ENCODE measurements at places on chromosomes 5 and 9.

GRCh38 chr5:108642170-108642906 lies 105.4 kb upstream of the FER start:
- peak; percentile 68 for DNase-seq

DNA sequence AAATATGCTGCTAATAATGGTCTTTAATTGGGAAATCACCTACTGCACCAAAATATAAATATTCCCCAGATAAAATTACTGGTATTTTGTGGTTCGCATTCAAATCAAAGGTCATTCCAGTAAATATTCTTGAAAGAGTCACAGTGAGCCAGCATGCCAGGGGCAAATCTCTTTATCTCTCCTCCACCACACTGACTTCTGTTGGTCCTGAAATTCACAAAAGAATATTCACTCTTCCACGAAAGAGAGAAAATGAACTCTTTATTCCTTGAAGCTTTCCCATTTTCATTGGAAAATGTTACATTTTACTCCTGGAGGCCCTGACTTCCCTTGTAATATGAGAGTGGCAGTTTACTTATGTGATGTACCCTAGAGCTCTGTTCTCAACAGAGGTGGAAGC lies 39.7 kb downstream of the ZNF366 start:
- no peak for DNase-seq

DNA sequence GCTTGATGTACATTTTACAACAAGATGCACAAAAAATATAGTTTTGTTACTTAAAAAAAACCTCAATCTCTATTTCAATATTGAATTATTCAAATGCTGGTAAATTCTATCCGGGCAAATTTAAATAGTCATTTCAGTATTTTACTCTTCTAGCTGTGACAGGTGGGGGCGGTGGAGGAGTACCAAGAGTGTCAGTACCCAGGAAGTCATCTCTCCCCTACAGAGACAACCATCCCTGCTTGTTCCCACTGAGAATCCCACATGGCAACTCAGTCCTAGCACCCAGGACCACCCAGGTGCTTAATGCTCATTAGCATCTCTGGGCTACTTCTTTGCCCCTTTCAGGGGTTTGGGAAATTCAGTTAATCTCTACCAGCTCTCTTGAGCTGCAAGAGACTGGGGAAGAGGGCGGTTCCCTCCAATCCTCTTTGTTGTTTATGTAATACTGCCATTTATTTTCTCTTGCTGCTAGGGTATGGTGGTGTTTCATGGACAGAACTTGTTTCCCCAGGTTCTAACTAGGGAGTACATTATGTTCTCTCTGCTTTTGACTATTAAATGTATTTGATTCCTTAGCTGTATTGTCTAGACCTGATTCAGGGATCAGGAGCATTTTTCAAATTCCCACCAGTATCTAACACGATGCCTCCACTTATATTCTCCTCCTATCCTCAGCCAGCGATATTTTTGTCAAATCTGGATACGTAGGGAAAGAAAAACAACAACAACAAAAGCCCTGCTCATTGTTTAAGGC lies 122.5 kb downstream of the CDH18 start:
- DNase-seq, result no peak

DNA sequence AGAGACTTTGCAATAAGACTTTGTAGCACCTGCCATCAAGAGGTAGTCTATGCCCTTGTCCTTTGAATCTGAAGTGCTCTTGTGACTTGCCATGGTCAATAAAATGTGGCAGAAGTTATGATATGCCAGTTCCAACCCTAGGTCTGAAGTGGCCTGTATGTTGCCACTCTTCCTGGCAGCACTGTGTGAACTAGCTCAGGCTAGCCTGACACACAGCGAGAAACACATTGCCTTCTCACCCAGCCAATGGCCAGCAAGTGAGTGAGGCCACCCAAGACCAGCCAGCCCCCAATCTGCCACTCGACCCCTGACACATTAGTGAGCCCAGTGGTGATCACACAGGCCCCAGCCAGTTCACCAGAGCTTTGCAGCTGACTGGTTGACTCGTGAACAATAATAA lies 52.7 kb upstream of the OSMR start:
- DNase-seq, result no peak

- DNase-seq, result no peak
Observed at GRCh38 chr5:151917904-151918303, 6.7 kb downstream of the GLRA1 start.

DNA sequence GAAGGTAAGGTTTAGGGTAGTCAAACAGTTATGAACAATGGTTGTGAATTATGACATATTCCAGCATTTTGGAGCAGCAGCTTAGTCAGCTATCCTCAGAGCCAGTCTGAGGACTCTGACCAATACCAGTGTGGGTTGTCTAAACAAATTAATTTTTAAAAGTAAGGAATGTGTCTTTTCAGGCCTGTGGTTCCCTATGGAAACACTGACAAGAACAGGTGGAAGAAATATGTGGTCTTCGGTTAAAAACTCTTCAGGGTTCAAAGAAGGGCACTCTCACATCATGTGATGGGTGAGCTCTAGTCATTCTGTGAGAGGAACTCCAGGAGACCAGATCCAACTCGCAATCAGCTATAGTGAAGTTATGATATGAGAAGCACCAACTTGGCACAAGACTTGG lies 33.5 kb upstream of the ALDOB start:
- no peak for DNase-seq

GRCh38 chr5:159704160-159704559 lies 212.1 kb upstream of the ADRA1B start:
- no peak for DNase-seq

DNA sequence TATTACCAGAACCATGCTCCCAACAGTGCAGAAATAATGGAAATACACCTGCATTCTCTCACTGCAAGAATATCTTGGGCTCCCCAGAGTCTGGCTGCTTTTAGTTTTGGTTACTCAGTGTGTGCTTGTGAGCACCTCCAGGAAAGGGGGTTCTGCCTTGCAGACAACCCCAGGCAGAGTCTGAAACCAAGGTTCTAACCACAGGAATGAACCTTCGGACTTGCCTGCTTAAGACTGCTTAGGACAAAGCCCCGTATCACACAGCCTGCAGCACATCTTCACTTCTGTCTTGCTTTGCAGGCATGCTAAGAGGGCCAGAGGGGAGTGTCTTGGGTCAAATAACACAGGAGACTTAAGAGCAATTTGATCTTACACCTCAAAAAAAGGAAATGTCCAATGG lies 94.8 kb upstream of the SPATA31C2 start:
- DNase-seq, result no peak

DNA sequence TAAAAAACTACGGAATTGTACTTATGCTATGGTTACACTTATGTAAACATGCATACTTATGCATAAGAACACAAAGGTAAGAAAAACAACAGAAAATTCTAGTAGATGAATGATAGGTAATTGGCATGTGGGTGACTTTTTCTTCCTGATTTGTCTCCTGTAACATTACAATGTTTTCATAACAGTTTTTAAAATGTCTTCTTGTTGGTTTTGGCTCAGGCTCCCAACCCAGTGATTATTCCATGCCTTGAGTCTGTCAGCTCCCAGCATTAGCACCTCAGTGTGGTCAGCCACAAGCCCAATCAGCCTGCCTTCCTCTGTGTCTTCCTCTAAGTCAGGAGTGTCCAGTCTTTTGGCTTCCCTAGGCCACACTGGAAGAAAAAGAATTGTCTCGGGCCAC lies 7.9 kb upstream of the FOXE1 start:
- no peak for DNase-seq

DNA sequence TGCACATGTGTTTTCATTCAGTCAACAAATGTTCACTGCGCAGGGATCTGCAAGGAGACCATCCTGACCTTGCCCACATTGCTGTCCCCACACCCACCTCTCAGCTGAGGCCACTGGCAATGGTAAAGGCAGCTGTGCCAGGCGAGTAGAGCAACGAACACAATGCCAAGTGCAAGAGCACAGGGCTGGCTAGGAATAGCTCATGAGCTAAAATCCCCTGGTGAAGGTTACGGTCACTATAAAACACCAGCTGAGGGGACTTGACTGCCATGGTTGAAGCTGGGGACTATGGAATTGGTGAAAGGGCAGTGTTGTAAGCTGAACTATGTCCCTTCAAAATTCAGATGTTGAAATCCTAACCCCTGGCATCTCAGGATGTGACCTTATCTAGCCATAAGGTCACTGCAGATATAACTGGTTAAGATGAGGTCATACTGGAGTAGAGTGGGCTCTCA lies 96.1 kb downstream of the OTULIN start:
- no peak for DNase-seq

DNA sequence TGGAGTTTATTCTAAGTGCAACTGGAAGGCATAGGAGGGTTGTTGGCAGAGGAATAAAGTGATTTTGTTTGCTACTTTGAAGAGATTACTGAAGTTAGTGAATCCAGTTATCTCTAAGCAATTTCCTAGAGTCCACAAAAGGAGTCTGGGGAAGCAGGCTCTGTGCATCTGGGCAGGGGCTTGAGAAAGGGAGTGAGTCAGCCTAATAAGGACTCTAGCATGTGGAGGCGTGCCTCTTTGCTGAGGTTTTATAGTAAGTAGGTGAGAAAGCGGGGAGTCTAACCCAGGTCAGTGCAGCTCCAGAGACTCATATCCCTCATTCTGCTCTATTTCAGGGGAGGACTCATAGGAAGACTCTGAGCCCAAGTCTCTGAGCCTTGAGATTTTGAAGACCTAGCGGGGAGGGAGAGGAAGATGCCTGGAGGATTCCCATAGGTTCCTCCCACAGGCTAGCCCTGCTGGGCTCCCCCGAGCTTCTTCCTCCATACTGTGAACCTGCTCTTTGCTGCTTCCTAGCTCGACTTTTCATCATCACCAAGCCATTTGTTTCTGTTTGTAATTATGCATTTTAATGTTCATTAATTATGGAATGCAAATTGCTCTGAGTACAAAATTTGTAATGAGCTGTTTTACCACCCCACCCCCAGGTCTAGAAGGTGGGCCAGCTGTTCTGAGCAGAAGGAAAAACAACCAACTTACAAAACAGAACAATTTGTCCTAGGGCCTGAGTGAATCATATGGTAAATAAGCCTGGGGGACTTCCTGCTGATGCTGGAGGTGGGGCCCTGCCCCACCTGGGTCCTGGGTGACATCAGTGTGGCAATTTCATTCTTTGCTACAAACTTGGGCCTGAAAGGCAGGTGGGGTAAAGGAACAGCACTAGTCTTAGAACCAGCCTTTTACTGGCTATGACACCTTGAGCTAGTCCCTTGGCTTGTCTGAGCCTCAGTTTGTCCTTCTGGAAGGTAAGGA lies 150.2 kb downstream of the TRIM32 start:
- DNase-seq, result no peak

DNA sequence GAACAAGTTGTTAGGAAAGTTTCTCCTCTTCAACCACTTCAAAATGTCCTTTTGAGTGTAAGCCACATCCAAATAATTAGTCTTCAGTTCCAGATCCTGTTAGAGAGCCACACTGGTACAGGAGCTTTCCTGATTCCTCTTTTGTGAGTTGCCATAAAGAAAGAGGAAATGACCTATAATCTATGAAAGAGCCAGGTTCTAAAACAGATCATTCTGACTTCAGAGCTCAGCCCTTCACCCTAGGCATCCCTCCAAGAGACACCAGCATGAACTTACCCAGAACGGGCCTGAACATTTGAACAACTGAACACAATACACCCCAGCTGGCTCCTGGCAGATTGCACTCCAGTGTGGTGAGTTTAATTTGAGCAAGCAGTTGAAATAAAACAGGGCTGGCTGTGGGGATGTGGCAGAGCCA lies 25.7 kb downstream of the SLC1A1 start:
- no peak for DNase-seq

DNA sequence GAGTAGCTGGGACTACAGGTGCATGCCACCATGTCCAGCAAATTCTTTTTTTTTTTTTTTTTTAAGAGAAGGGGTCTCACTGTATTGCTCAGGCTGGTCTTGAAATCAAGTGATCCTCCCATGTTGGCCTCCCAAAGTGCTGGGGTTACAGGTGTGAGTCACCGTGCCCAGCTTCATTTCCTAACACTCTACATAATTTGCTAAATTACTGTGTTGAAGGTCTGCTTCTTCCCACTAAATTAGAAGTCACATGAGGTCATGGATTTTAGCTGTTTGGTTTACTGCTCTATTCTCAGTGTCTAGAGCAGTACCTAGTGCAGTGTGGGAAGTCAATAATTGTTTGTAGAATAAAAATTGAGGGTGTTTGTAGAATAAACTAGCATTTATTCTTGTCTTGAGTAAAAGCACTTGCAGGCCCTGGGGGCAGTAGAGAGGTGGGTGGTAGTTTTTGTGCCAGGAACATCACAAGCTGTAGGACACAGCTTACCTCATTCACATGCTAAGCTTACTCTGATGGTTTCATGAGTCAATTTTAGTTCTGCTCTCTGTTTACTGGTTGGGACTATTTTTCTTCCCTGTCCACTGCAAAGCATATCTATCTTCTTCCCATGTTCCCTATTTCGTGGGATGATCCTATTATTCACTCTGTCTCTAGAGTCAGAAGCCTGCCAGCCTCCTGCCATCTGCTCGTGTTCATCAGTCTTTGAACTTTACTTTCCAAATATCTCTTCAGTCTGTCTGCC lies 7.0 kb downstream of the TEX48 start:
- no peak for DNase-seq

DNA sequence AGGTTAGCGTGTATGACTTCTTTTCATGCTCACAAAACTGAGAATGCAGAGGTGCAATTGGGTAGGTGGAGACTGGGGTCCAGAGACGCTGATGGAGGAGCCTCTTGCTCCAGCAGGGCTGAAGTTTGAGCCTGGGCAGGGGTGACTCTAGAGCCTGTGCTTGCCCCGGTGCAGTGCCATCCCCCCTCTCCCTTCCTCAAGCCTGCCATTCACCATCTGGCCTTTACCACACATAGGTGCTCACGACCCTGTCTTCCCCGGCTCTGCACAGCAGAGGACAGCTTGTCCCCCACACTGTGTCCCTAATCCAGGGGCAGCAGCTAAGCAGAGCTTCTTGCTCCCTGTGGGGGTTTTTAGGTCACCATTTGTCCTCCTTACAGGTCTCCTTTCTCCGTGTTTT lies 86.5 kb downstream of the DAP start:
- no peak for DNase-seq

DNA sequence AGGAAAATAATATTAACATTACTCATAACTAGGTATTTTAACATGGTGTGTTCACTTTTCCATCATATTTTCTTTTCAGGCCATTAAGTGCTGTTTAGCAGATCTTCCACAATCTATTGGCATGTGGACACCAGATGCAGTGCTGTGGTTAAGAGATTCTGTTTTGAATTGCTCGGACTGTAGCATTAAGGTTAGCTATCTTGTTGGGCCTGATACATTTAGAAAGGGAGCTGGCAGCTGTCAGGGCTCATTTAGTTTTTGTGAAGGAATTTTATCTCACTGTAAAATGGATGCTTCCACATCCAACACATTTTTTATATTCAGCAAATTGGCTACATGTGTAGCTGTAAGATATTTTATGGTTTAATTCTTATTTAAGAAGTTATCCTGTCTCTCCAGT lies 20.7 kb upstream of the TMOD1 start:
- no peak for DNase-seq

DNA sequence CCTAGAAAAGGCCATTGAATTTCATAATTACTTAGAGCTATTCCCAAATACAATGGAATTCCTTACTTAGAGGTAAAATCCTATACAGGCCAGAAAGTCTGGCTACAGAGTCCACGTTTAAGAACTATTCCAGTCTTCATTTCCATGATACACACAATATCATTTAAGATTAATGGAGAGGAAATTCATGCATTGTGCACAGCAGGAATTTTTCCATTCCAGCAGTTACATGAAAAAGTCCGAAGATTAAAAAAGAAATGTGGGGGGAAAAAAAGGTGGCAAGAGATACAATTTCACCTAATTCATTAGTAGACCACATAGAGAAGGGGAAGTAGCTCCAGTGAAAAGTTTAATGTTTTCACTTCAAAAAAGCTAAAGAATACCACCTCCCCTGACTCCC lies 63.1 kb downstream of the CHD1 start:
- no peak for DNase-seq

GRCh38 chr5:152994033-152994680 lies 496.3 kb upstream of the GRIA1 start:
- no peak for DNase-seq

GRCh38 chr5:82246960-82247574 lies 31.1 kb downstream of the RPS23 start:
- DNase-seq, result no peak
